ENCODE measurements at places on chromosomes 3 and 15. TPM values are rescaled to one million over a fixed set of nuclear protein-coding genes. Genes with fewer than 3 reads are reported as not detected.

DNA sequence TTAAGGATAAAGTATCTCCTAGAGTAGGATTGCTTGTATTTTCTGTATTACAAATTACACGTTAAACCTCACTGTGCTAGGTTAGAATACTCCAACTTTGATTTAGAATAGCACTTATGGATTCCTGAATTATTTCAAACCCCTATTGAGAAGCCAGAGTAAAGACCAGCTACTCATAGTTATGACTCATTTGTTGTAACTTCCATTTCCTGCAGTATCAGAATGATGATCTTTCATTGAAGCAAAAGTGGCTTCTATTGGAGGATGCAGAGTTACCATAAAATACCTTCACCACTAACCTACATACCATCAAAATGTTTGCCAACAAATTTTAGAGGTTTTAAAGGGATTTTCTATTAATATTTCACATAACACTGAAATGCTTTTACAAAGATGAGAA, 1322.7 kb upstream of the ALCAM start:
- no peak overlapping the region for H3K4me3 ChIP-seq
- H3K4me1 ChIP-seq, result no peaks in the 10 kb centered on the region
- no peak for DNase-seq
- no peaks in the 10 kb centered on the region for H3K27me3 ChIP-seq
- H3K27ac ChIP-seq, result no peak overlapping the region
- H3K36me3 ChIP-seq, result no peaks in the 10 kb centered on the region

The DNAH12 gene
- 0.28 TPM for total RNA-seq

- peaks cover 17% of the 10 kb centered on the region for H3K4me1 ChIP-seq
- no peaks in the 10 kb centered on the region for H3K27me3 ChIP-seq
- H3K4me3 ChIP-seq, result no peak overlapping the region
- H3K27ac ChIP-seq, result peak overlapping the region; percentile 60
- no peak for DNase-seq
These were observed 33.3 kb upstream of the MEIS2 start for GRCh38 chr15:37133602-37134001.

The BCL2A1 gene
- total RNA-seq, result 1.9 TPM

- H3K4me1 ChIP-seq, result no peaks in the 10 kb centered on the region
- no peaks in the 10 kb centered on the region for H3K36me3 ChIP-seq
- H3K4me3 ChIP-seq, result no peak overlapping the region
- DNase-seq, result no peak
These were observed 20.3 kb upstream of the AADAC start for GRCh38 chr3:151793636-151794035.

- H3K4me3 ChIP-seq, result peak overlapping the region; percentile 98
- H3K27me3 ChIP-seq, result no peaks in the 10 kb centered on the region
- H3K27ac ChIP-seq, result peak overlapping the region; percentile 93
These were observed 452 bp downstream of the BBX start for GRCh38 chr3:107523289-107523538.

GRCh38 chr3:138809500-138810256, 25.1 kb downstream of the PIK3CB start:
- H3K4me1 ChIP-seq, result no peaks in the 10 kb centered on the region
- no peaks in the 10 kb centered on the region for H3K36me3 ChIP-seq
- DNase-seq, result no peak
- no peak overlapping the region for H3K4me3 ChIP-seq
- H3K27ac ChIP-seq, result no peak overlapping the region
- no peaks in the 10 kb centered on the region for H3K27me3 ChIP-seq

DNA sequence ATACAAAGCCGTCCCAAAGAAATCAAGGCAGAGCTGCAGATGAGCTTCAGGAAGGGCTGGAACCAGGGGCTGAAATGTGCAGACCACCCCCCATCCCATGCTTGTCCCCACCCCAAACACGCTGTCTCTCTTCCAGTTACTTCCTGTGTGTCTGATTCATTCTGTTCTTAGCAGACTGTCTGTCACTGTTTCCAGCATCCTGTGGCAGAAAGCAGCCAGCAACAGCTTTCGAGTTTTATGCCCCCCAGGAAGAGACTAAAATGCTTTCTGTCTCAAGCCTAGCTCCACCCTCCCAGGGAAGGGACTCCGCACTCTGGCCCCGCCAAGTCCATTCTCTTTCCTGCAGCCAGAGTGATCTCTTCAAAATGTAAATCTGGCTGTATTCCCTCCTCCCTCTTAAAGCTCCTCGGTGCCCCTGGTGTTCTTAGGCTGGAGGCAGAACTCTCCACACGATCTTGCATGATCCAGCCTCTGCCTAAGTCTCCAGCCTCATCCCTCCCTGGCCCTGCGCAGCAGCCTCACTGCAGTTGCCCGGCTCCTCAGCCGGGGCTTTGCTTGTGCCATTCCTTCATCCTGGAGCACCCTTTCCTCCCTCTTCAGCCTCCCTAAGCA, 41.5 kb downstream of the HRH1 start:
- DNase-seq, result no peak
- H3K4me1 ChIP-seq, result peaks cover 45% of the 10 kb centered on the region
- peak overlapping the region; percentile 64 for H3K27ac ChIP-seq
- H3K36me3 ChIP-seq, result no peaks in the 10 kb centered on the region
- H3K27me3 ChIP-seq, result no peaks in the 10 kb centered on the region

DNA sequence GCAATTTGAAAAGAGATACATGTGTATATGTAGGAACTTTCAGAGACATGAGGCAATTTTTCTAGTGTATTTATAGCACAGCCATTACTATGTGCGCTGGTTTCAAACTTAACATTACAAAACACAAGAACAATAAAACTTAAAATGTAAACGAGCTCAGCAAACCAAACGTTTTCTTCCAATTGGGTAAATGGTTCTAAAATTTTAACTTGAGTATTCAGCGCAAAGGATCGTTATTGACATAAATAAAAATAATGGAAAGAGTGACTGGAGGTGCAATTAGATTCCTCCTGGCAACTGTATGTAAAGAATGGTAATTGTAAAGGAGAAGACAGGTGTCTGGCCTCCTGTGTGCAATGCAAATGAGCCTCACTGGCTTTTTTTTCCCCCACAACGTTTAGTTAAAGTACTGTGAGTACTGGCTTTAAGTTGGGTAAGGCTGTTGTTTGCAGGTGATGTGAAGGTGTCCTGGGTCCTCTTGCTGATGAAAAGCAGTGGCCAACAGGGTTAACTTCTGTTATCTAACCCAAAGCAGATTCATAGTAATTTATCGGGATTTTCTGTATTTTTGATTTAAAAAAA, 14.1 kb upstream of the GADL1 start:
- H3K27ac ChIP-seq, result no peak overlapping the region
- H3K4me1 ChIP-seq, result no peaks in the 10 kb centered on the region
- no peaks in the 10 kb centered on the region for H3K27me3 ChIP-seq
- DNase-seq, result no peak

DNA sequence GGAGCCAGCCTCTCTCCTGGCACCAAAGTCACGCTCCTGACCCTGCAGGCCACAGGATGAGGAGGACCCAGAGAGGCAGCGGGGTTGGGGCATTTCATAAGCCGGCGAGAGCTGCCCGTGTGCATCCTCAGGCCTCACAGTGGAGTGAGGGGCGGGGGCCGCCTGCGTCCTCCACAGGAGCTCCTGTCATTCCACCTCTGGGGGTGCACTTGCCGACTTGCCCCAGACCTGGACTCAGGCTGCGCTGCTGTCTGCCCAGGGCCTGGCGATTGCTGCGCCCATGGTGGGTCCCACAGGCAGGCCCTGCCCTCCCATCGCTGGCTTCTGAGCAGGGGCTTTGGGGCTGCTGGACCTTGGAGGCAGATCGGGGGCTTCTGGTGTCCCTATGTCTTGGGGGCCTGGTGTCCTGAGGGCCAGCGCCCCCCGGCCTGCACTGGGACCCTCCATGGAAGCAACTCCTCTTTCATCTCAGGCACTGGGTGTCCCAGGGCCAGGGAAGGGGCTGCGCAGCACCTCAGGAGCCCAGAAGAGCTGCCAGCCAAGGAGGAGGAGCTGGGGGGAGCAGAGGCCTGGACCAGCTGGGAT, 184.0 kb downstream of the GOLGA6L6 start:
- no peaks in the 10 kb centered on the region for H3K27me3 ChIP-seq
- H3K4me1 ChIP-seq, result no peaks in the 10 kb centered on the region
- H3K4me3 ChIP-seq, result no peak overlapping the region
- DNase-seq, result peak; percentile 72

DNA sequence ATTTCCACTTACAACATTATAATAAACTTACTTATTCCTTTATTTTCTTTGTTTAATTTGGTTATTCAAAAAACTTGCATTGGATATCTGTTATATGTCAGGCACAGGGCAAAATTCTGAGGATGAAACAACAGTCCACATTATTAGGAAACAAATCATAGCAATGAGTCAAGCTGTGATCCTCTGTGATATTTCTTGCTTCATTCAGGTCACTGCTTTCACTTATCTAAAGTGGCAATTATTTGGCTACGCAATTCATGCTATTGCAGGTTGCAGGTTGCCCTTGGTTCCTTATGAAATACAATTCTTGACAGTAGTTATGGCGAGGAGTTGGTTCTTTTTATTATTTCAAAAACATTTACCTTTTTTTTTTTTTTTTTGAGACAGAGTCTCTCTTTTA, 66.4 kb upstream of the CNTN6 start:
- H3K27ac ChIP-seq, result no peak overlapping the region
- H3K27me3 ChIP-seq, result no peaks in the 10 kb centered on the region
- H3K4me1 ChIP-seq, result no peaks in the 10 kb centered on the region
- H3K4me3 ChIP-seq, result no peak overlapping the region
- DNase-seq, result no peak
- no peaks in the 10 kb centered on the region for H3K36me3 ChIP-seq

The ATR gene
- 16.4 TPM for total RNA-seq

The KBTBD13 gene
- total RNA-seq, result not detected

DNA sequence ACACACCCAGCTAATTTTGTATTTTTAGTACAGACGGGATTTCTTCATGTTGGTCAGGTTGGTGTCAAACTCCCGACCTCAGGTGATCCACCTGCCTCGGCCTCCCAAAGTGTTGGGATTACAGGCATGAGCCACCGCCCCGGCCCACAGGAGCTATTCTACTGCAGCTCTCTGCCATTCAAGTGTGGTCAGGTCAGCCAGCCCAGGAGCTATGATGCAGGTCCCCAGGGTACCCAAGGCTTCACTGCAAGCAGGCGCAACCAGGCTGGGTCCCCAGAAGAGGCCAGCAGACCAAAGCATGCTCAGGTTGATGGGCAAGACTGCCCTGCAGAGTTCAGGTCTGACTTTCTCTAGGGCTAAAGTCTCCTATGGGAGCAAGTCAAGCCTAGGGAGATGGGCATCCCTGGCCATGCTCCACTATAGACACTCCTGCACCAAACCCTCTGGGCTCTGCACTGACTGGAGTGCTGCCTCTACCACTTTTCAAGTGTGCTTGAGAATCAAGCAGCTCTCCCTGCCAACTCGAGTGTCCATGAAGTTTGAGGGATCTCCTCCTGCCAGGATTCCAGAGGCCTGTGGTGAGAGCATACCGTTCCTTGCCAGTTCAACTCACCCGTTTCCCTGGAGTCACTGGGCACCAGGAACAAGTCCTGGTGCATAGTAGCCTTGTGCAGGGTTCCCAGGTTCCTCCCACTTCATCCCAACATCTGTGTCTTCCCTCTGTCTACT, 30.9 kb downstream of the MYO9A start:
- no peaks in the 10 kb centered on the region for H3K4me1 ChIP-seq
- no peak overlapping the region for H3K4me3 ChIP-seq
- H3K27ac ChIP-seq, result no peak overlapping the region
